ENCODE measurements at places on chromosomes 12 and 14.
A peak's percentile ranks its signal among the peaks of the same experiment; 100 is the strongest.

DNA sequence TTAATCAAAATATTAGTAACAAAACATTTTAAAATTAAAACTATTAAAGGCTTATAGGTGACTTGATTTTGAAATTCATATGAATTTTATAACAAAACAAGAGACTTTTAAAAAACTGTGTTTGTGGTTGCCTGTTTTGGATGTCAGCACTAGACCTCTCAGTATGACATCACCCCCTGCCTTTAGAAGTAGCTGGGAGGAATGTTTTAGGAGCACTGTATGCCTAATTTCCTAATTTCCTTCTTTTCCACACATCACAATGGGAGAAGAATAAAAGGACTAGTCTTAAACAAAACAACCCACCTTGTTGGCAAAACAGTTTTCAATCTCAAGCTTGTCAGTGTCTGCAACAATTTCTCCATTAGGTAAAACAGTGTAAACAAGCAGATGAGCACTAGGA, 48.1 kb upstream of the PZP start:
- no peak for DNase-seq

- DNase-seq = no peak
These were observed 18.4 kb downstream of the ASB2 start for GRCh38 chr14:93957751-93958566.

DNA sequence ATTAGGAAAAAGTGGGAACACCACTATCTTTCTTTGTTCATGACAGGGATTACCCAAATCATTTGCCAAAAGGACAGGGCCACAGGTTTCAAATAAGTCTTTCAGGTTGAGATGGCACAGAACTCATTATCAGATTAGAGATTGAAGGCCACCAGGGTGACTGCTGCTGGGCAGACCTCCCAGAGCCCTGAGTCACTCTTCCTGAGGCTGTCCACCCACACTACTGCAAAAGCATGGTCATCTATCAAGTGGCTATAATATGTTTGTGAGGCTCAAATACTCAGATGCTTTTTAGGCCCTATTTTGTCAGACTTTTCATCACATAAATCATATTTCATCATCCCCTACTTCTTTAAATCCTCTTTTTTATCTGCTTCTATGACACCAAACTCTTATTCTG, 155.3 kb upstream of the CCDC196 start:
- no peak for DNase-seq

GRCh38 chr12:54723379-54724256, 75.5 kb upstream of the DCD start:
- DNase-seq = no peak

DNA sequence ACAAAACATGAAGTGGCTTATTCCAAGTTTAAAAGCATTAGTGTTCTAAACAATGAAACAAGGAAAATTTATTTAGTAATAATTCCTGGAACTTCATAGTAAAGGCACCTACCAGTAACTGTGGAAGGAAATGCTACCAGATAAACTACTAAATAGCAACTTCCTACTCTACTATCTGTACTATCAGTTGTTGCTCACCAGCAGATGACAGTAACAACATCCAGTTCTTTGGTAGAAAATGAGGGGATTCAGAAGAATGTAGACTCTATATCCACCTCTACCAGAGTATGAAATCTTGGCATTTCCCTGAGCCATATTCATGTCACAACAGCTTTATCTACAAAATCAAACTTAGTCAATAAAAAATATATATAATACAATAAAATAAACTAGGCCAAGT, 3.1 kb downstream of the ENTPD5 start:
- no peak for DNase-seq

GRCh38 chr14:56868660-56869059, 58.4 kb upstream of the OTX2 start:
- no peak for DNase-seq

DNA sequence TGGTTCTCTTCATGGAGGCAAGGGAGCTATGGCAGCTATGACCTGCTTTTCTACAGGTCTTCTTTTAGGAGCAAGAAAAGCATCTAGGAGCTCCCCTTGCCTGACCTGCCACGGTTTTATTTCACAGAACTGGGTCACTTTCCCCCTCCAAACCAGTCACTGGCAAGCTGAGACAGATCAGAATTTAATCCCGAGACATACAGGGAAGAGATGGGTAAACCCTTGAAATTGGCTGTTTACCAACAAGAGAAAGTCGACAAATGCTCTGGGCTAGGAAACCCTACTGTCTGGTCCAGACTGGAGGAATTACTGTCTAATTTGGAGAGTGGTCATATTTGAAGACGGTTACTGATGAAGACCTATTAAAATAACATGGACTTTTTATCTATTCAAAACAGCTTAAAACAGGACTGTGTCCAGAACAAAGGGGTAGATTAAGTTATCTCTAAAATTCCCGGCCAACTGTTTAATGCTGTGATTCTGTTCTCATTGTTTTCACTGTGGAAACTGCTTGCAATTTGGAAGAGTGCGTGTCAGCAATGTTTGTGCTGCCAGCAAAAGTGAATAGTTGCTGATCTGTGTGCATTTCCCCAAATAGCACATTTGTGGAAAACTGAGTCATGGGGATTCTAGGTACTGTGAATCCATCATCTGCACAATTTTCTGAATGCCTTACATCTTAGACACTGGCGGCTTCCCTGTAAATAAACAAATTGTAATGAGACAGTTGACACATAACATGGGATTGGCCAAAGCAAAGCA, 73.4 kb upstream of the EEA1 start:
- peak; percentile 67 for DNase-seq

DNA sequence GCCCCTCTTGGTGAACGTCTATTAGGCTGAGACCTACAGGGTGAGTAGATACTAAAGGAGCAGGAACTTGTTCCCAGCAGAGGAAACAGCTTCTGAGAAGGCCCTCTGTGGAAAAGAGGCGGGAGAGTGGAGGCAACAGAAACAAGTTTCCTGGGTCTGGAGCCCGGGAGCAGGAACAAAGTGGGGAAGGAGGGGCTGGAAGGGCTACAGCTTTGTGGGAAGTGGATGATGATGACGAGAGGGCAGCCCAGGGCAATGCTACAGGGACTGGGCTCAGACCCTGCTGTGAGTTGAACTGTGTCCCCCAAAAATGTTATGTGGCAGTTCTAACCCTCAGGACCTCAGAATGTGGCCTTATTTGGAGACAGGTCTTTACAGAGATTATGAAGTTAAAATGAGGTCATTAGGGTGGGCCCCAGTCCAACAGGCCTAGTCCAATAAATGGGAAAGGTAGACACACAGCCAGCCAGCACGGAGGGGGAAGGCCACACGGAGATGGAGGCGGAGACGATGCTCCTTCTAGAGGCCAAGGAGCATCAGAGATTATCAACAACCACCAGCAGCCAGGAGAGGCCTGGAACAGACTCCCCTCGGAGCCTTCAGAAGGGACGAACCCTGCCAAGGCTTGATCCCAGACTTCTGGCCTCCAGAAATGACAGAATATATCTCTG, 14.3 kb downstream of the CAMKK2 start:
- DNase-seq = no peak

DNA sequence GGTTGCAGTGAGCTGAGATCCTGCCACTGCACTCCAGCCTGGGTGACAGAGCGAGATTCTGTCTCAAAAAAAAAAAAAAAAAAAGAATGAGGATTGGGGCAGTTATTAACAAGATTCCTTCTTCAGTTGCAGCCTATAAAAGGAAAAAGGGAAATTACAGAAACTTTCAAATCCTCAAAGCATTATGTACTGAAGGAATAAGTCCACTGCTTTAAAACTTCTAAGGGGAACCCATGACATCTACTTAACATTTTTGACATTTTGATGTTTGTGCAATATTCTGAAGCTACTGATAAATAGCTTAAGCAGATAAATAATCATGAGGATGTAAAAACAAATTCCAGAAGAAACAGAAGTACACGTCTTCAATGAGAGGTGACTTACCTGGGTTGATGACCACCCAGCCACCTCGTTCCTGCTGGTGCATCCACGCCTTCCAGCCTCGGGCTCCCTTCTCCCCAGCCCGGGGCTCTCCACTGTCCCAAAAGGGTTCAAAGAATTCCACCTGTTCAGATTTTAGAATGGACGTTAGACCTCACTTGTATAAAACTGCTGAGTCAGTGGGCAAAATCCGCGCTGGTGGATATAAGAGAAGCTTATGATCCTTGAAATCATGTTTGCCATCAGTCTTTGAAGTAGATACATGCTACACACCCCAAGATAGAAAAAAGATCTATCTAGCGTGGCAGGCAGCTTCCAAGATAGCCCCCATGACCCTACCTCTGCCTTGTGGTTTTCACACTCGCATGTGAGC, 33.7 kb downstream of the NRDE2 start:
- DNase-seq = no peak

GRCh38 chr12:132888852-132889251, 1.4 kb upstream of the CHFR start:
- DNase-seq = no peak

DNA sequence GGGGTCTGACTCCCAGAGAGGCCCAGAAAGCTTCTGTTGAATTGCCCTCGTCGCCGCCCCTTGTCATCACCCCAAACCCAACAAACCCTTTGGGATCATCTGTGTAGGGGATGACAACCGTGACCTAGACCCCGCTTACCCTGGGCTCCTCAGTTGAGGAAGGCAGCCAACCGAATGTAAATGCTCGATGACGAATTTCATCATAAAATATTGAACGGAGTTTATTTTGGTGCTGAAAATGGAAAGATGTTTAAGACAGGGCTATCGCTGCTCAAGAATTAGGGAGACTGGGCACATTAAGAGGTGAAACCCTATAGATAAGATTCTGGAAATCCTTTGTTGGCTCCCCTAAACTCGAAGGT, 512 bp downstream of the ACTR10 start:
- DNase-seq = no peak

DNA sequence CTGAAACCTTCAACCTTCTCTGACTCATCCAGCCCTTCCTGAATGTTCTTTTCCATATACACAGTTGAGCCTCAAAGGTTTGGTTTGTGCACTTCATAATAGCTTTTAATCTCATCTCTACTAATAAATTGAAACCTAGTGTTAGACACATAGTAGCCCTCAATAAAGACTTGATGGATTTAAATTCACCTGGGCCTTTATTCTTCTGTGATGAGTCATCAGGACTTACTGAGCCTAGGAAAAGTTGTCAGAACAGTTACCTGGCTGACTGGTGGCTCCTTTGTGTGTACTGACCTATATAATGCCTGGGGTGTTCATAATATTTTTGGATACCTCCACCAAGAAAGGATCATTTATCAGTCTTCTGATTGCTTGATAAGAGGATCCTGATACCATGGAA, 86.4 kb upstream of the NTF3 start:
- no peak for DNase-seq

GRCh38 chr14:37787879-37788494, 192.6 kb downstream of the TTC6 start:
- no peak for DNase-seq

DNA sequence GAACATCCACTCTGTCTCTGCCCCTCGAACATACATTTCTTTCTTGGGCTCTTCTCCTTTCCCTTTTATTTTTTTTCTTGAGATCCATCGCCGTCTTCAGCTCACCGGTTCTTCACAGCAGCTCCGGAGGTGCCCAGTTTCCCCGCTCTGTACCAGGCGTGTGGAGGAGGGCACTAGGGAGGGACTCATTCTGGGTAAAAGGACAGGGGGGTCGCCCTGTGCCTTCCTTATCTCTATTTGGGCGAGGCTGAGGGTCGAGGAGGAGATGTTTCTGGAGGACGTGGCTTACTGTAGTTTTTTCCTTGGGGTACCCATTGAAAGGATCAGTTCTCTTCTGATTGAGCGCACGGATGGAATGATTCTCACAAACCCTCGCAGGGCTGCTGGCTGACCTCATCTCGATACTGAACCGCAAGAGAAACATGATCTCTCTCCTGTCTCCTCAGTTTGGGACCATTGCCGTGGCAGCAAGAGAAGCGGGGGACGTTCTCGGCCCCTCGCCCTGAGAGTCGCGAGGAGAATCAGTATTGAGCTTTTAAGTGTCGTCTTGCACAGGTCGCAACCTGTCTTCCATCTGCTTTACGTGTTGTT, 386 bp downstream of the LIN52 start:
- DNase-seq = peak; percentile 13

DNA sequence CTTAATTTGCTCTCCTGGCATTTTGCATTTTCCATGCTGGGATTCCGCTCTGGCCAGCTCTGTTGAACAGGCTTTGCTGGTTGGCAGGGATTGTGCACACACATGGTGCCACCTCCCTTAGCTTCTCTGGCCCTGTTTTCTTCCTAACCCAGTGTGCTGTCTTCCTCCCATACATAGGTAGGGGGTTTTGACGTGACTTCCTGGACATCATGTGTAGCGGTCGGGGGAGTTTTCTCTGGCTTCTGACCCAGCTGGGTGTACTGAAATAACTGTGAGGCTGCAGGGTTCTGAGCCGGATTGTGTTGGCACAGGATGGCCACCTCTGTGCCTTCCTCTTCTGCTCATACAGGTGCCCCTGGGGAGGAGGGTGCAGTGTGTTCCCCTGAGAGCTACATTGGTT, 25.7 kb downstream of the C14orf132 start:
- no peak for DNase-seq

Measured in fibroblast of gingiva (primary cell).